ENCODE measurements at places on chromosomes 1 and 21. TPM values are rescaled to one million over a fixed set of nuclear protein-coding genes. Genes with fewer than 3 reads are reported as not detected.

- DNase-seq: peak; percentile 83
Measured at GRCh38 chr1:15046487-15047165, 106.9 kb upstream of the TMEM51 start.

- no peak for DNase-seq
Measured at GRCh38 chr1:119001181-119002027, 13.3 kb upstream of the TBX15 start.

GRCh38 chr21:41746744-41747006, 20.2 kb downstream of the RIPK4 start:
- no peak for DNase-seq

- DNase-seq: no peak
Measured at GRCh38 chr1:163813251-163813650, 491.5 kb downstream of the NUF2 start.

DNA sequence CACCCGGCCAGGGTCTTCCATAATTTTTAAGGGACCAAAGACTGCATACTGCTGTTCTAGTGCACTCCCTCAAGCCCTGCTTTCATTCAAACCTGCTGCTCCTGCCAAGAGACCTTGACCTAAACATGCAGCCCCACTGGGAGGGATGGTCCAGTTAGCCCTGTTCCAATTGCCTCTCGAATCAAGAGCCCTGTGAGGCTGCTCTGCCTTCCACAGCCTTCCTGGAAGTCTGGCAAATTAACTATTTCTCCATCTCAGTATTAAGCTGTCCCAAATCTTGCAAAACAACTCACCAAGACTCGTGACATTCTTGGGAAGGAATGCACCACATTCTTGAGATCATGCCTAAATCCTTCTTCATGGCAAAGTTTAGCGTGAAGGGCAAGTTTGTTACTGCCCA, 231.3 kb downstream of the C1orf94 start:
- DNase-seq: no peak

DNA sequence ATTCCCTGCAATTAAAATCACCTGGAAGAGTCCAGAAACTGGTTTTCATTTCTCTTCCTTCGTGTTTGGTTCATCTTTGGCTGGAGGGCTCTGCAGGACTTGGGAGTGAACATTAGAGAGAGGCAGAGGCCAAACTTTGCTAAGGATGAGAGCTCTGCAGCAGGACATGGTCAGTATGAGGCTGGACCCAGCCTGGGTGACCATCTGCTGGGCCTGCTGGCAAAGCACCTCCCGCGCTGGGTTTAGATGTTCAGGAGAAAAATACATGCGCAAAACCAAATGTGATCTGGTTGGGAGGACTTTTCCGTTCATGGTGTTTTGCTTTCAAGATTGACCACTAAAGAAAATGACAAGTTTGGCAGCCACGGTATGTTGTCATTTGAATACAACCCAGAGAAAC, 15.9 kb downstream of the KAZN start:
- DNase-seq: no peak

DNA sequence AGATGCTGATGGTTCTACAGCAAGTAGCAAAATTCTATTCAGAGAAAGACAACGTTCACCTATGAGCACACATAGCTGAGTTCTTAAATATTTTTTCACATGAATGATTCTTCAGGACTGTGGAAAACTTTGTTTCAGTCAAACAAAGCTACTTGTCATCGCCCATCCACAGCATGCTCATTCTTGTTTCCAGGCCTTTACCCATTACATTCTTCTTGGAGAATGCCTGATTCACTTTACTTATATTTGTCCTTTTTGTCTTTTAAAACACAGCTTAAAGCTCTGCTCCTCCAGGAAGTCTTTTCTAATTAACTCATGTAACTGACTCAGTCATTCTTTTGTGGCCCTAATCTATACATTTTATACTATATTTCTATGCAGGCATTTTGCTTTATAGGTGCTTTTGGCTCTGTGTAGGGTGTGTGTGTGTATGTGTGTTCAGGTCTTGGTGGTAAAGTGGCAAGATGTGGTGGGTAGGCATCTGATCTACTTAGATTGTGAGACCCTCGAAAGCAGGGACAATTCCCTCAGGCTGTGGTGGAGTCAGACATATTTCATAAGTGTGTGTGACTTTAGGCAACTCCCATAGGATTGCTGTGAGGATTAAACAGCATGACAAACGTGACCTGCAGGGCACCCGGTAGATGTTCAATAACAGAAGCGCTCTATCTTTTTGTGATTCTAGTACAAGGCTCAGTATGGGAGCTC, 11.8 kb upstream of the MARK1 start:
- DNase-seq: no peak

- DNase-seq: no peak
Measured at GRCh38 chr1:147579934-147580537, 38.7 kb downstream of the BCL9 start.

- no peak for DNase-seq
Measured at GRCh38 chr1:32871364-32872191, 866 bp upstream of the FNDC5 start.

GRCh38 chr1:184648160-184648855, 106.3 kb downstream of the EDEM3 start:
- no peak for DNase-seq

- DNase-seq: no peak
Measured at GRCh38 chr1:247291161-247291560, 35.3 kb downstream of the VN1R5 start.

DNA sequence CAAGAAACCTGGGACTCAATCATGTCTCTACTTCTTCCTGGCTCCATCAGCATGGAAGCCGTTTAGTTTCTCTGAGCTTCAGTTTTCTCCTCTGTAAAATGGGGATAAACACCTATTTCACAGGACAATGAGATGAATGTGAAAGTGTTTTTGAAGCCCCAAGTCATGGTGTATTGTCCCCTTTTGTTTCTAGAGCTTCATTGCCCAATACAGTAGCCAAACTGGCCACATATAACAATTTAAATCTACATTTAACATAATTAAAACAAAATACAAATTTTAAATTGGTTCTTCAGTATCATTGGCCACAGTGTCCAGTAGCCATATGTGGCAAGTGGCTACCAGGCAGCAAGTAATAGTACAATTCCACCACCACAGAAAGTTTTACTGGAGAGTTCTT, 2.3 kb upstream of the EFCAB14 start:
- DNase-seq: no peak

- no peak for DNase-seq
Measured at GRCh38 chr21:38668541-38668940, 137.2 kb upstream of the ETS2 start.

GRCh38 chr1:10989095-10989494, 23.4 kb upstream of the TARDBP start:
- DNase-seq: no peak

- DNase-seq: no peak
Measured at GRCh38 chr1:156228501-156228900, 13.5 kb upstream of the BGLAP start.

GRCh38 chr1:33257207-33257771, 997 bp downstream of the ZNF362 start:
- DNase-seq: no peak

Gene PTPN22
- total RNA-seq: not detected

Gene LCE3D
- total RNA-seq: not detected

Gene RPTN
- not detected for total RNA-seq

Gene TMEM61
- 1.3 TPM for total RNA-seq

Gene FAM177B
- total RNA-seq: not detected

Gene ASPM
- 17.1 TPM for total RNA-seq

Gene U2AF1
- total RNA-seq: 41.1 TPM

Gene GJA9
- total RNA-seq: not detected

Gene CIART
- total RNA-seq: 1.9 TPM

Gene MCOLN3
- total RNA-seq: 23.7 TPM

Gene CR2
- 0.24 TPM for total RNA-seq

Gene AK2
- 115 TPM for total RNA-seq

Gene AGO4
- total RNA-seq: 35.6 TPM

Gene KCNQ4
- total RNA-seq: 0.67 TPM
